ENCODE measurements at places on chromosomes 11 and 22.

GRCh38 chr11:61068581-61068980 is 33.7 kb upstream of the CD5 start:
- no peak for DNase-seq

DNA sequence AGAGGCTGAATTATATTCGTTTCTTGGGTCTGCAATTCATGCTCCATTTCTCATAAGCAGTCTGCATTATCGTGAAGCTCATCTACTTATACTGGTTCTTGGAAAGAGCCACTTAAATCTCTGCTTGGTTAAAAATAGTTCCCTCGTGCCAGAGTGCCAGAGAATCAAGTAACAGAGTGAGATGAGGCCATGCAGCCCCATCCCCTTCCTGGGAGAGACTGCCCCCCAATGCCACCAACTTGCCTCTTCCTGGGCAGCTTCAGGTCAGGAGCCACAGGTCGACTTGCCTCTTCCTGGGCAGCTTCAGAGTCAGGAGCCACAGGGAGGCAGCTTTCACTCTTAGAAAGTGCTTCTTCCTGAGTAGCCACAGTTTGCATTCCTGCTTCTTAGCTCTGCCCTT is 223.9 kb upstream of the ZBED5 start:
- no peak for DNase-seq

GRCh38 chr22:29642694-29643093 is 39.3 kb downstream of the NF2 start:
- DNase-seq, result no peak

DNA sequence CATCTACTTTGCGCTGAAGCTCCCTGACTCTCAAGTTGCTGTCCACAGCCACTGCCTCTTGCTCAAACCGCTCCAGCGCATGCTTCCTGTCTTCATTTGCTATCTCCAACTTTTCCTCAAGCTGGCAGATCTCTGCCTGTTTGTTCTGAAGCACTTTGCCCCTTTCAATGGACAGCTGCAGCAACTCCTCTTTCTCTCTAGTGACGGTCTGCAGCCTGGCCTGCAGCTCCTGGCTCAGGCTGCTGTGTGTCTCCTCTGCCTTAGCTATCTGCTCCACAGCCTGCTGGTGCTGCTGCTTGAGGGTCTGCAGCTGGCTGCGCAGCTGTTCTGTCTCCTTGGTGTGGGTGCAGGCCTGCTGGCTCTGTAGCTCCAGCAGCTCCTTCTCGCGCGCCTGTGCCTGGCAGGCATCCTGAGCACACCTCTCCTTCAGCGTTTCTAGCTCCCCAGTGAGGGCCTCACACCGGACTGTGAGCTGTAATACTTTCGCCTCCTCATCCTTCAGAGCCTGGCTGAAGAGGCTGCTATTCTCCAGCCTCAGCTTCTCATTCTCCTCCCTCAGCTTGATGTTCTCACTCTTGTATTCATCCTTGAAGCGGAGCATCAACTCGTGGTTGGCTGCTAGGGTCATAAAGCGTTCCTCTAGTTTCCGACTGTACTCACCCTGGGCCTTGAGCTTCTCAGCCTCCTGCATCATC is 723 bp downstream of the CCDC89 start:
- DNase-seq, result no peak

DNA sequence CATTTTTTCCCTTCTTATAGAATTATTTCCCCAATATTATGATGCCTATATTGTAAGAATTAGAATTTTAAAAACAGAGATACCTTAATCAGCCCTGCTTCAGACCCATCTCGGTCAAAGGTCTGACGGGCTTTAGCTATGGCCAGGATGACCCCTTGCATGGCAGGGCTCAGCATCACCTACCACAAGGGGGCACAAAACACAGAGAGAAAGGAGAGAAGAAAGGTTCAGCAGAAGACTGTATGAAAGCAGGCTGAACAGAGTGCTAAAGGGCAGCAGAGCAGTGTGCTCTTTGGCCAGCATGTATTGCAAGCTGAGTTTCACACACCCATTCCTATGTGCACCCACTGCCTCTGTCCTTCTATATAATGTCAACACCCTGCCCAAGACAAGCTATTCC is 26.8 kb downstream of the CLDN25 start:
- peak; percentile 54 for DNase-seq

- no peak for DNase-seq
These were observed 629.5 kb upstream of the ANO3 start for GRCh38 chr11:25702417-25702816.

GRCh38 chr22:37166675-37167066 is 17.0 kb upstream of the IL2RB start:
- peak; percentile 80 for DNase-seq

GRCh38 chr11:68377389-68377795 is 65.0 kb downstream of the LRP5 start:
- DNase-seq, result no peak

DNA sequence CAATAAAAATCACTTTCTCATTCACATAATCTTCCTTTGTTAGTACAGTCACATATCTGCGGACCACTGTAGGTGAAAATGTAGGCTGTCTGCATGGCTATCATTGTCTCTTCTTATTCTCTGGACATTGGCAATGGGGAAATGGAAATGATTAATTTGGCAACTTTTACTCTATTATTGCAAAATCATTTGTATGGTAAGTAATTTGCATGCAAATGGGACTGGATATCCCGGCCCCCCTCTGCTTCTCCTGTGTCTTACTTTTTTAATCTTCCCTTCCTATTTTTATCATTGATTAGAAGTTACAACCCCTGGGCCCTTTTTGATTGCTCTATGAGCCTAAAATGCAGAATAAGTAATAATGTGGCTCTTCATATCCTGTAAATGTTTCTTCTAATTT is 6.0 kb downstream of the GRK3 start:
- DNase-seq, result peak; percentile 19

DNA sequence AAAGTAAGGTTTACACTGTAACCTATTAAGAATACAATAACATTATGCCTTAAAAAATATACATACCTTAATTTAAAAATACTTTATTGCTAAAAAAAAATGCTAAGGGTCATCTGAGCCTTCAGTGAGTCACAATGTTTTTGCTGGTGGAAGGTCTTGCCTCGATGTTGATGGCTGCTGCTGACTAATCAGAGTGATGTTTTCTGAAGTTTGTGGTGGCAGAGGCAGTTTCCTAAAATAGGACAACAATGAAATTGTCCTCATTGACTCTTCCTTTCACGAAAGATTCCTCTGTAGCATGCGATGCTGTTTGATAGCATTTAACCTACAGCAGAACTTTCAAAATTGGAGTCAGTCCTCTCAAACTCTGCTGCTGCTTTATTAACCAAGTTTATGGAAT is 97.6 kb downstream of the FAT3 start:
- no peak for DNase-seq

- DNase-seq, result no peak
These were observed 582 bp upstream of the SHANK3 start for GRCh38 chr22:50672041-50672440.

DNA sequence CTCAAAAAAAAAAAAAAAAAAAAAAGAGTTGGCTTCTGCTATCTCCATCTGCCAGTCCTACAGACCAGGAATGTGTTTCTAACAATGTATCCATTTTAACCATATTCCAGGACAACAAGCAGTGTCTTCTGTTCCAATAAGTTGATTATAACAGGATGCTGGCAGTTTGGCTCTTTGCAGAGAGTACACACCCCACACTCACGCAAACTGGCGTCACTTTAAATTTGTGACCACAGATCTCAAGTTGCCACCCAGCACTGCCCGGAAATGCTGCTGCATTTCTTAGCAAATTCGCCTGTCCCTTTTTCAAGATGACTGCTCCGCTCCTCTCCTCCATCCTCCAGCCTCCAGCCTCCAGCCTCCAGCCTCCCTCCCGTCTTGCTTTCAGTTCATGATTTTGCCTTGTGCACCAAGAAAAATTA is 44.3 kb downstream of the SCGB1A1 start:
- no peak for DNase-seq

DNA sequence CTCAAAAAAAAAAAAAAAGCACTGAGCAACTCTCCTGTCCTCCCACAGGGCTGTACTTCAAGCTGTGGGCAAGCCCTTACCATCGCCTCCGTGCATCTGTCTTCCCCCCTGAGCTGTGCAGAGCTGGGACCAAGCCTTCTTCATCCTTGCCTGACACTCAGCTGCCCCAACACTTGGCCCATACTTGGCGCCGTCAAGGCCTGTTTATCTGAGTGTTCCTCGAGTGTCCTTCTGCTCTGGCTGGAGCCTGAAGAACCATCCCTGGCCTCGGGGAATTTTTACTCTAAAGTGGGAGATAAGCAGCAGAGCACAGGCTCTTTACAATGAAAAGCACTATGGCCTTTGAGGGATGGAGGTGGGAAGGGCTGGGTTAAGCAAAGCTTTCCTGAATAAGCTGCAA is 1.6 kb upstream of the TIRAP start:
- DNase-seq, result no peak

DNA sequence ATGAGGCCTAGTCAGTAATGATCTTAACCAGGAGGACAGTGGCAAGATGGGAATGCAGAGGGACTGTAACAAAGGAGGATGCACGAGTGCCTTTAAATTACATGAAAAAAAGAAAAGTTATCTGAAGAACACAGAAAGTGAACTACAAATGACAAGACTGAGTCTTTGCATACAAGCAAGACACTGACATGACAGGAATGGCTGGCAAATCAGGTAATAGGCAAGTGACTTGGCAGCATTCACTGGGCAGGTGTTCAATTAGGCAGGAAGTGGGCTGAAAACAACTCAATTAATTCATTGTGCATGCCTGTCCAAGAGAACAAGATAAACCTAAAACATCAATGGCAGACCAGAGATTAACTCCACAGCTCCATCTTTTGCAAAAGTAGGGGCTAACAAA is 24.0 kb downstream of the SMCO4 start:
- no peak for DNase-seq

DNA sequence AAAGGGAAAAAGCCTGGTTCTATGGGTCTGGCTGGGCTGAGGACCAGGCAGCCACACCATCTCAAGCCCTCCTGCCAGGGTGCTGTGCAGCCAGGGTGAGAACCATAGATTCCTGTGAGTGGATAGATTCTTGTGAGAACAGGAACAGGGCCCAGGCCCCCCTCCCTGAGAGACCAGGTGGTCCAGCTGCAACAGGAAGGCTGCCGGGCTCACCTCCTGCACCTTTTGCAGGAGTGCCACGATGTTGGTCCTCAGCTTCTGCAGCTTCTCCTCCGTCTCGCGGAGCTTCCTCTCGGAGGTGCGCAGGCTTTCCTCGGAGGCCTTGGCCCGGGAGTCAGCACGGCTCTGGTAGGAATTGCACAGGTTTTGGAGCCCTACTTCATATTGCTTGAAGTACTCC is 40.8 kb downstream of the MORC2 start:
- DNase-seq, result no peak

DNA sequence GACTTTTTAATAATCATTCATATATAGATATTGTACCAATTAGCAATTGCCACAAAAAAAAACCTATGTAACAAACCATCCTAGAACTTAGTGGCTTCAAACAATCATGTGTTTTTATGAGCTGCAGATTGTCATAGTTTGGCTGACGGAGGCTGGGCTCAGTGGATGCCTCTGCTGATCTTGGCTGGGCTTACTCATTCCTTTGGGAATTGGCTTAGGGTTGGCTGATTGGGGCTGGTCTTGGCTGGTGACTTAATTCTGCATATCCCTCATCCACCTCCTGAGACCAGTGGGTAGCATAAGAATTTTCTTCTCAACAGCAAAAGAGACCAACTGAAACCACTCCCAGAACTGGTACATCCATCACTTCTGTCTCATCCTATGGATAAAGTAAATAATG is 57.9 kb upstream of the PHF21B start:
- no peak for DNase-seq
